ENCODE measurements at places on chromosomes 13 and 19.

GRCh38 chr19:1929021-1929742 lies 11.8 kb upstream of the CSNK1G2 start:
- peak; percentile 90 for DNase-seq

- no peak for DNase-seq
Observed at GRCh38 chr13:42101821-42102585, 53.6 kb downstream of the DGKH start.

GRCh38 chr13:85729296-85729695 lies 69.9 kb downstream of the SLITRK6 start:
- DNase-seq = no peak

GRCh38 chr19:14416817-14417231 lies 2.3 kb downstream of the DDX39A start:
- no peak for DNase-seq

- no peak for DNase-seq
Observed at GRCh38 chr13:44101347-44102083, 221.8 kb downstream of the LACC1 start.
